Common myeloid progenitor, CD34-positive (primary cell): ENCODE measurements at places on chromosomes 7 and 10.
A peak's percentile ranks its signal among the peaks of the same experiment; 100 is the strongest.

DNA sequence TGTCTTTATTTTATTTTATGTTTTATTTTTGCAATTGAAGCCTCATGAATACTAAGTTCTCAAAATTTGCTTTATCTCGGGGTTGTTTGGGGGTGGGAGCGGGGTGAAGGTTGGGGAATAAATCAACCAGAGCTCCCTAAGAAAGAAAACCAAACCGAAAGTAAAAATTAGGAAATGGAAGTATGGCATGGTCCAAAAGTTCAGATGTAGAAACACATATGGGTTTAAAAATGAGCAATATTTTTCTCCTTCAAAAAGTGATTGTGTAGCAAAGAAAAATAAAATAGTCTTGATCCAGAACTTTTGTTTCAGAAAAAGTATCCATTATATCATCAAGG, 177.4 kb upstream of the PLXDC2 start:
- no peak for DNase-seq

GRCh38 chr10:32795598-32796183, 162.3 kb downstream of the ITGB1 start:
- DNase-seq, result peak; percentile 40

DNA sequence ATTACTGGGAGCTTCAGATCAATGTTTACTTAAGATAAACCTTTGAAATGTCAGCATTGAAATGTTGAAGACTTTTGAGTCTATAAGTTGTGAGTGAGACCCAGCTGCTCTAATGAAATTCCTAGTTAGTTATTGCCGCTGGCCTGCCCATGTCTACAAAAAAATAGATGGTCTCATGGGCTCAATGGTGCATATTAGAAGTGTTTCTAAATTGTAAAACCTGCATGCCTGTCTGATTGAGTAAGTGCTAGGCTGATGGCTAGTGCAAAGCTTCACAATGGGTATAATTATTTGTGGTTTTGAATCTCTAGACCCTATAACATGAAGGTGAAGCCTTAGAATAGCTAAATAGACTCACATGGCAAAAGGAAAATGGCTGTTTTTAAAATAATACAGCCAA, 234.5 kb downstream of the SORCS3 start:
- DNase-seq, result no peak

GRCh38 chr10:78004215-78005026, 24.9 kb downstream of the POLR3A start:
- no peak for DNase-seq

DNA sequence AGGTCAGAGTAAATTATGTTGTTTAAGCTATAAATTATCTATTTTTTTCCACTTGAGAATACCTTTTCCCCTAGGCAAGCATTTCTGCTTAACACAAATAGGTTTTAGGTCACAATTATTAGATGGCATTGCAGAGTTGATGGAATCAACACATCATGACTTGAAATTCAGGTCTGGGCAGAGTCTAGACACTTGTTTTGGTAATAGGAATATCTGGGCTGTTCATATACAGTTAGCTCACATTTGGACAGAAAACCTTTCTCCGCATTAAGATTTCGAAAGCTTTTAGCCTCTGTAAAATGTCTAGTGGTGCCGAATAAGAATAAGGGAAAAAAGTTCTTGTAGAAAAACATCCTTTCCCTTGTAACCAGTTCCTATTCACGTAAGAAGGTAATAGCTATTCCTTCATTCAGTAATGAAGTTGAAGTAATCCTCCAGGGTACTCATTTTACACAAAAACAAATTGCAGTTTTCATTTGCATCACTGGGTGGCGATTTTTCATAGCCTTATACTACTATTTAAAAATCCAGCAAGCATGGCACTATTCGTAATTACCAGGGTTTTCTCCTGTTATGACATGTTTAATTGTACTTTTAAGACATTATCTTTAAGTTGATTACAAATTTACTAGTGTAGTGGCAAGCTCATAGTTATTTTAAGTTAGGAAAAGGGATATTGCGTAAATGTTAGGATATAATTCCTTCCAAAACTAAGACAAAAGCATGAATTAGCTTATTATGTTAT, 37.0 kb downstream of the RPA3 start:
- peak; percentile 86 for DNase-seq

DNA sequence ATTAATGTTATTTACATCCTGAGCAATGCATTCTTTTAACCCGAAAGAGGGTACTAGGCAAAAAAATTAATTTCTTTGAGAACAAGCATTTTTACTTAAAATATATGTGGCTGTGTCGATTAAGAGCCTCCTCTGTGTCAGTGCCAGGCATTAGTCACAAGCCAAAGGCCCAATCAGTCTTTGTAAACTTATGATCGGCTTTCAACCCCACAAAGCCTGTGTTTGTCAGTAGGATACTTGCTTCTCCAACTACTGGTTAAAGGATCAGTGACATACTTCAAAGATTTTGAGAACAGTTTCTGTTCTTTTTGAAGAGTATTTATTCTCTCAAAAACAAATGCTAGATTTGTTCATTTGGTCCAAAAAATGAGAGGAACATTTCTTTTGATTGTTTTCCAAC, 159.3 kb downstream of the NRCAM start:
- DNase-seq, result no peak

DNA sequence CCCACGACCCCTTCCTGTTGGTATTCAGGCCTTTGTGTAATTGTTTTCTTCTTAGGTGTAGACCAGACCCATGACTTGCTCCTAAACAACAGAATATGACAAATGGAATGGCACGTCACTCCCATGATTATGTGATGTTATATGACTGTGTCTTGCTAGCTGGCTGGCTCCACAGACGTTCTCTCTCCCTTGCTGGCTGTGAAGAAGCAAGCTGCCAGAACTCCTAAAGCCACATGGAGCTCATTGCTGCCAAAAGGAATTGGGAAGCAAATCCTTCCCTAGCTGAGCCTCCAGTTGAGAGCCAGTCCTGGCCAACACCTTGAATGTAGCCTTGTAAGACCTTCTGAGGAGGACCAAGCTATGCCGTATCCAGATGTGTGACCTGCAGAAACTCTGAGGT, 74.2 kb downstream of the RAB18 start:
- no peak for DNase-seq
